ENCODE measurements at places on chromosomes 7 and 10.

- no peak for DNase-seq
Observed at GRCh38 chr7:3861941-3862340, 560.9 kb downstream of the SDK1 start.

GRCh38 chr7:68518060-68518459 lies 1080.2 kb upstream of the AUTS2 start:
- no peak for DNase-seq

- DNase-seq: no peak
Observed at GRCh38 chr7:30789334-30789711, 18.1 kb downstream of the MINDY4 start.

GRCh38 chr10:3239920-3240894 lies 67.6 kb upstream of the PITRM1 start:
- DNase-seq: no peak

DNA sequence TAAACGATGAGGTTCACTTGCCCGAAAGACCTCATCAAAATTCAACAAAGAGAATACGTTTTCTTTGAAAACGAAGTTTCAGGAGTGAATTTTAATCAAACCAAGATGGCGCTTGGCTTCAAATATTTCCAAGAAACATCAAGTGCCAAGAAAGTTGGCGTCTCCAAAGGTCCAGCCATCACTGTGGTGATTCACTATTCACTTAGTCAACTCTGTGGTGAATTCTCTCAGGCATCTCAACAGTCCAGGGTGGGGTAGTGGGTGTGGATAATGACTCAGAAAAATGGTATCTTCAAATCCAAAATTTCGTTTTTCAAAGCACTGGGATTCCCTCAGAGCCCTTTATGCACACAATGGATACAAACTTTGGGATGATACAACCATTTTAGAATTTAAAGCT lies 133.1 kb downstream of the SVIL start:
- DNase-seq: peak; percentile 29
